ENCODE measurements at places on chromosomes 2 and 18. TPM values are rescaled to one million over a fixed set of nuclear protein-coding genes. Genes with fewer than 3 reads are reported as not detected.

Gene ICOS
- total RNA-seq = not detected

Gene TWIST2
- total RNA-seq = not detected

Gene GULP1
- total RNA-seq = 94.4 TPM

Gene CNNM4
- total RNA-seq = 17.6 TPM

Gene ABCB11
- total RNA-seq = 2.1 TPM

Gene PDCL3
- 27.8 TPM for total RNA-seq

Gene GREB1
- 0.54 TPM for total RNA-seq

Gene C2orf49
- total RNA-seq = 19.0 TPM

Gene FSHR
- not detected for total RNA-seq

Gene IL37
- total RNA-seq = 2.0 TPM

GRCh38 chr2:20175931-20176330 lies 49.0 kb downstream of the SDC1 start:
- no peak for DNase-seq

DNA sequence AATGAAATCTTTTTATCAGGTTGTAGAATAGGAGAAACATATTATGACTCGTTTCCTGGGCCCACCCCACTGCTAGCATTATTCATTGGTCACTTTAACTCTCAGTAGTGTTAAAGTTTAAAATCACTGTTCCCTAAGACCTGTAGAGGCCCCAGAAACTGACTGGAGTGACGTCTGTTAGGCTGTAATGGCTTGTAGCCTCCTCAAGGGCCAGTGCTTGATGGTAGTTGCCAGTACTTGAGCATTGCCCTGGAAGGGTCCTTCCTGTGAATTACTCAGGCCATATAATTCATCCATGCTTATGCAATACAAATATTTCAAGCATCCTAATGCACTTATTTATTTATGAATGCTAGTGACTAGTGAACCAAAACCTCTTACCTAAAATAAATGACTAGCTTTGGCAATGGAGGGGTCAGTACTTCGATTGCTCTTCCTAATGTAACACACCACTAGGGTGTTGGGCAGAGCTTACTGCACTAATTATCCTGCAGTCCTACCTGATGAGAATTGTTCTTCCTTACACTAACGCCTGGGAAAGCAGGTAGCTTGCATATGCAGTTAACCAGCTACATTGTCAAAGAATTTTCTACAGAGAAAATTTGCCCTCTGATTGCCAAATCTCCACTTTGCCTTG lies 31.2 kb downstream of the ARHGAP25 start:
- no peak for DNase-seq

GRCh38 chr2:16249246-16250055 lies 309.1 kb downstream of the MYCN start:
- DNase-seq = no peak

- no peak for DNase-seq
These were observed 19.2 kb downstream of the DAW1 start for GRCh38 chr2:227890495-227891079.

- DNase-seq = no peak
These were observed 64.6 kb downstream of the MBD2 start for GRCh38 chr18:54159906-54160305.

DNA sequence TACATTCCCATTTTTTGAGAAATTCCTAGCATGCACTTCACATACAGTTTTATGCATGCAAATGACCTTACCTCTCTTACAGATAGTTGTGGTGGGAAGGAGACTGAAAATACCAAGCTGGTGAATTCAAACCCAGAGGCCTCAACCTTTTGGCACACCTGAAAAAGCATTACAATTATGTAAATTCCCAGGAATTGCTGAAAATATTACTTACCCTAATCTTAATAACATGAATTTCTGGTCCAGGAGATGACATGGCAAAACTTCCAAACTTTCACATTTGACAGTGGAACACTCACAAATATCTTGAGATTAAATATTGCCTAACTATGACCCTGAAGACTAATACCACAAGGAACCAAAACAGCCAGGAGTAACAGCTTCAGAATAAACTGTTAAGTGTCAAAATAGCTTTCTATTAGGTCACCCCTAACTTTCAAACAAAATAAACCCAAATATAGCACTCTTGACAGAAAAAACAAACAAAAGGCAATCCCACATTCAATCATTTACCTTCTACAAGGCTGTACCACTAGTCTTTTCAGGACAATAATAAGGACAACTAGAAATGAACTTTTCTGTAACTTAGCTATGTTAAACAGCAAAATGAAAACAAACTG lies 10.9 kb upstream of the PEX13 start:
- DNase-seq = no peak

- peak; percentile 58 for DNase-seq
These were observed 63.8 kb downstream of the HAUS1 start for GRCh38 chr18:46167971-46168370.

- no peak for DNase-seq
These were observed 598 bp upstream of the SNRNP200 start for GRCh38 chr2:96305979-96306308.

DNA sequence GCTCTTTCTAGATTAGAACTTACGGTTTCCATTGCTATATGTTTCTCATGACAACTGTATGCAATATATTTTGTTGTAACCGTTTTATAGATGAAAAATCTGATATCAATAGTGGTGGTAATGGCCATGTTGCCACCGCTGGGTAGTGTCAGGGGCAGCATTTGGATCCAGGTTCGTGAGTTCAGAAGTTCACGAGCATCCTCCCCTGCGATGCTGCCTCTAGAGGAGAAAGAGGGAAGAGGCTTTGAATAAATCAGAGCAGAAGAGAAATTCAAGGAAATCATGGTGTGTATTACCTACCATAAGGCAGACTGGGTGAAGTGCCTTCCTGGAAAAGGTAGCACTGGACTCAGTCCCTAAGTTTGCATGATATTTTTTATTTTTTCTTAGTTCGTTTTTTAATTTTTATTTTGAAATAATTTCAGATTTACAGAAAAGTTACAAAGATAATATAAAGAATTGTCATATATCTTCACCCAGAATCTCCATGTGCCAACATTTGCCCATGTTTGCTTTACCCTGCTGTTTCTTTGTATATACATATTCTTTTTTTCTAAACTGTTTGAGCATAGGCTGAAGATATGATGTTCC lies 3.3 kb upstream of the ZBTB7C start:
- DNase-seq = peak; percentile 45

GRCh38 chr2:10906926-10907625 lies 4.7 kb upstream of the KCNF1 start:
- no peak for DNase-seq

GRCh38 chr18:76620321-76621170 lies 125.5 kb upstream of the ZNF516 start:
- DNase-seq = peak; percentile 73

DNA sequence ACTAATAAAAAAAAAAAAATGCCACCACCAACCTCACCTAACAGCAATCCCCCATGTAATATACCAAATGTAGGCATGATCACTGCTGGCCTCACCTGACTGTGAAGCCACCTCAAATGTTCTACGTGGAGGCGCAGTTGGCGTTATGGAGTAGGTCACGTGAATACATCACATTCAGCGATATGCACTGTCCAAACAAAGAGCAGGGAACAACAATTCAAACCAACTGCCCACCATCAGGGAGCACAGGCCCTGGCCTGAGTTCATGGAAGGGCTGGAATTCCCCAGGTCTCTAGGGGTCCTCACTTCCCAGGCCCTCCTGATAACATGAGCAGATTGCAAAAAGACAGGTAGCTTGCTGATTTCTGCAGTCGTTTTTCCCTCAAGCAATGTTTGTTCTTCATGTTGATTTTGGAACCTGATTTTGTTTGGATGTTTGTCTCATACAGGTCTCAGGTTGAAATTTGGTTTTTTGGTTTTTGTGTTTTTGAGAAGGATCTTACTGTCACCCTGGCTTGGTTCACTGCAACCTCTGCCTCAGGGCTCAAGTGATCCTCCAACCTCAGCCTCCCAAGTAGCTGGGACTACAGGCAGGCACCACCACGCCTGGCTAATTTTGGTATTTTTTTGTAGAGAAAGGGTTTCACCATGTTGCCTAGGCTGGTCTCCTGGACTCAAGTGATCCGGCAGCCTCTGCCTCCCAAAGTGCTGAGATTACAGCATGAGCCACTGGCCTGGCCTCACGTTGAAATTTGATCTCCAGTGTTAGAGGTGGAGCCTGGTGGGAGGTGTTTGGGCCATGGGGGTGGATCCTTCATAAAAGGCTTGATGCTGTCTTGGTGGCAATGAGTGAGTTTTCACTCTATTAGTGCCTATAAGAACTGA lies 15.5 kb downstream of the TBC1D8 start:
- no peak for DNase-seq

DNA sequence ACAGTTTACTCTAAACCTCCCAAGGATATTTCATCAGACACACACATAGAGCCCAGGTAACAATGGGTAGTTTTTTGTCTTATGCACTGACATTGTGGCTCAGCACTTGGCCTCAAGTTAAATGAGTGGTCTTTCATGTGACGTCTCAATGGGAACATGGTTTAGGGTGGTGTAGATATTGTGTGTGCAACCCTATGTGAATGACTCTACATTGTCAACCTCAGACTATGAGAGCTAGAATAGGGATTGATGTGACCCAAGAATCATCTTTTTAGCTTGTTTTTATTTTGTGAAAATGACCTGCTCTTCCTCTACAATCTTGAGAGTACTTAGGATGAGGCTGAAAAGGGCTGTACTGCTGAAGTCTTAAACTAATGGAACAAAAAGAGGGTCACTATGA lies 86.2 kb downstream of the SCN1A start:
- DNase-seq = no peak

GRCh38 chr18:75928706-75929105 lies 501.2 kb upstream of the SMIM21 start:
- no peak for DNase-seq

DNA sequence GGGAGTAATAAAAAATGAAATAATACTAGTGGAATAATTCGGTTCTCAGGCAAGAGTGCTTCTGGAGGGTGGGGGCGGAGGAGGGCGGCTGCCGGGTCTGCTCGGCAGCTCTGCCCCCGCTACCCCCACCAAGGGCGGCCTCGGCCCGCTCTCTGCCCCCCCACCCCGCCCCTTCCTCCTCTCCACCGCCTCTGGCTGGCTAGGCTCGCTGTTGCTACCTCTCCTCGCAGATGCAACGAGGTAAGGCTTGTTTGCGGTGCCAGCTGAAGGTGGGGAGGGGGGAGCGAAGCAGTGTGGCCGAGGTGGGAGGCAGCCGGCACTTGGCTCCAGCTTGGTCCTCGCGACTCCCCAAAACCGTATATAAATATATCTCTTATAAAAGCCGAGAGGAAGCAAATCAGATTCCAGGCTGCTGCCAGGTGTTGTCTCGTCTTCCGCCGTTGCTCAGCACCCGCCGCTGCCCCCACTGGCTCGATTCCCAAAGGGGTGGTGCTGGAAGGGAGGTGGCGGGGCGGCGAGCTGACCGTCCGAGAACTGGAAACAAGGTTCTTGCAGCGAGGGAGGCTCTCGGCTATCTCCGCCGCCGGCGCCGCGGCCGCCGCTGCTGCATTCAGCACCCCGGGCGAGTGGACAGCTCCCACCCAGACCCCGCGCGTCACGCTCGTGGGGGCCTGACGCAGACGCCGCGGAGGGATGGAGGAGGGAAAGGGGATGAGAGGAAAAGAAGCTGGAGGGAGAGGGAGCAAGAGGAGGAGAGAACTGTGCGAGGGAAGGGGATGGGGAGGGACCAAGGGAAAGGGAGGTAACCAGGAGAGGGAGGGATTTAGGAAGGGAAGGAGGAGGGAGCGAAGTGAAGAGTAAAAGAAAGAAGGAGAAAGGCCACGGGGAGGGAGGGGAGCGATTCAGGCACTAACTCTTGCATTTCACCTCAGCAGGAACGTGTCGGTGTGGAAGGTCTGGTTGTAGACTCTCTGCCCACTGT lies at the start of gene MARCHF4:
TSS of gene MARCHF4 (minus strand) at position 763 of the 982 bp plus-strand sequence. CDS start 2,223 bp downstream, outside the sequence.
- peak; percentile 81 for DNase-seq

DNA sequence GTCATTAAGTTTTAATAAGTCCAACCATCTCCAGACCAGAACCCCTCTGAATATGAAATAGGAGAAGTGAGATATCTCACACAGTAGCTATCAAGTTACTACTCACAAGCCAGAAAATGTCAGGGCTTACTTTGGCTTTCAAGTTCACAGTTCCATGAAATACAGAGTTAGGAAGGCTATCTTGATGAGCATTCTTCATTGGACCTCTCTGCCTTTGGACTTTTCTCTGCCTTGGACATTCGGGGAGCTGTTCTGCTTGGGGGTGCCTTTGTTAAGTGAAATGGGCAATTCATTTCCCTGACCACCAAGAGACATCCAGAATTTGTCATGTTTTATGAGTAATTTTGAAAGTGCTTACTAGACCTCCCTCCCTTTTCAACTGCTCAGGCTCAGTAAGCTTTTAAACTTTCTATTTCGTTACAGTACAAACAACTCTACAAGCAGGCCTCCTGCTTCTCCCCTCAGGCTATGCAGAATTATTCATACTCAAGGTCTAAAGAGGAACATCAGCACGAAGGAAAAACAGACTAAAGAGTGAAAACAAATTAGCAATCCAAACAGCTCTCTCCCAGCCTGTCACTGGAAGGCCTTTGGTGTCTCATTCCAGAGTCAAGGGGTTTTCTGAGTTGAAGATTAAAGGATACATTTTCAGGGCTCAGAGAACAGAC lies 95.3 kb downstream of the MREG start:
- no peak for DNase-seq

DNA sequence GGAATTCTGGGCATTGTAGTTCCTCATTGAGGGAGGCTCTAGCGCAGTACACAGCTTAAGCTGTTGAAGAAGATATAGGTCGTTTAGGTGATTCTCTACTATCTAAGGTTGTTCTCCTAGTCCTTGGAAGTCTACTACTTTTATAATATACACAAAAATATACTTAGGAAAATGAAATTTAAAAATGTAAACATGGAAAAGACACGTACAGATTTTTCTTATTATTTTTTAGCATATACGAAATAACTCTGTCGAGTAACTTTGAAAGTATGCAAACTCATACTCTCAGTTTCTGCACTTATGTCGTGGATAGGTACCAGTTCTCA lies 272 bp upstream of the FASTKD1 start:
- DNase-seq = no peak

DNA sequence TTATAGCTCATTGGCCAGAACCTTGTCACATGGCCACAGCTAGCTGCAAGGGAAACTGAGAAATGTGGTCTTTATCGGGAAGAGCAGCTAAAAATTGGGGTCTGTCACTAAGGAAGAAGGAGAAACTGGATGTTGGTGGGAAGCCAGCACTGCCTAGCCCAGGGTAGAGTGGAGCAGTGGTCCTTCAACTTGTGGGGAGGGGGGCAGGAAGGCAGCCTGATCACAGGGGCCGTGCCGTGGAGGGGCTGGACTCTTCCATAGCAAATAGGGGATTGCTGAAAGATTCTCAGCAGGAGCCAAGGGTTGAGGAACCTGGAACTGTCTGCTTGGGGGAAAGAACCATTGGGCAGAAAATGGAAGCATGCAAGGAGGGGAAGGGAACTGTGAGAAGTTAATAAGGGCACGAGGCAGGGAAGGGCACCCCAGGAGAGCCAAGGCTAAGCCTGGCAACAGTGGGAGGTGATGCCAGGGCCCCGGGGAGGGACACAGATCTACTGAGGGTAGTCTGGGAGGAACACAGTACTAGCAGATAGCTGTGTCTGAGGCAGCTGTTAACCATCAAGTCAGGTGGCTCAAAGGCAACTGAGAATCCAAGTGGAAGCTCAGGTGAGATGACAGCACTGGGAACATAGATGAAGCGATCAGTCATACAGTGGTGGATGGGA lies 5.9 kb upstream of the NEURL3 start:
- DNase-seq = no peak

Measured in Calu3 (cell line).